ENCODE measurements at places on chromosomes 4 and X.

DNA sequence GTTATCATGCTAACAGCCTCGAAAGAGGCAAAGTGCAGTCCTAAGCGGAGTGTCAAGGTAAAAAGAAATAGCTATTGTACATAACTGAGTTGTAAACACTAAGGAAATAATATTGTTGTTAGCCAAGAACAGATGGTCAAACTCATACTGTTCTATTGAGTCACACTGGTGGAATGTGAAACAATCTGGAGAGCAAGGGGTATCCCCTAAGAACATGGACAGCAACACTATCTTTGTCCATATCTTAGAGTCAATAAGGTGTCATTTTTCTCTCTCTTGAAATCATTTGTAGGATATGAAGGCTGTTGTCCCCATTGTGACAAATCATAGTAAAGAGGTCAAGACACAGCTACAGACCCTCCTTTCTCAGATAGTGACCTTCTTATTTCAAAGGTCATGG, 4.5 kb upstream of the PDGFC start:
- peak; percentile 70 for DNase-seq

DNA sequence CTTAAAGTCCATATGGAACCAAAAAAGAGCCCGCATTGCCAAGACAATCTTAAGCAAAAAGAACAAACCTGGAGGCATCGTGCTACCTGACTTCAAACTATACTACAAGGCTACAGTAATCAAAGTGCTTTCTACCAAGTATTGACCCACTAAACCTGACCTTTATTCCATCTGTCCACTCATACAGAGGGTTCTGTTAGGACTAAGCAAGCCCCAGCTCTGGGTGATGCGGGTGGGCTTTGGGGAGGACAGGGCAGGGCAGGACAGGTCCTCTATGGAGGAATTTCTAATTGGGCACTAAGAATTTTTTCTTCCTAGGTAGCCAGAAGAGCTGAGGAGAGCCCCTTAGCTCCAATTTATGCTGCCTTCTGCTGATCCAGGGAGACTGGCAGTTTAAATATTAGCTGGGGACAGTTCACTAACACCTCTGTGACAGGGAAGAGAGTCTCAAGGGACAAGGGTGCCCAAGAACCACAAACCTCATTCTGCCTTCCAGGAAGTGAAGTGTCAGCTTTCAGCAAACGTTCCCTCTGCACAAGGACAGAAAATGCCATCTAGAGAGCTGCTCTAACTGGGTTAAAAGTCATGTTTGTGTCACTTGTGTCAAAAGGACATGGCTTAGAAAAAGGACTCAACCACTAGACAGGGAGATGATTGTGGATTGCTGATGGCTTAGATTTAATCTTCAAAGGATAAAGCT, 143.2 kb downstream of the KIT start:
- DNase-seq, result no peak

GRCh38 chr4:836750-837301, 10.9 kb upstream of the CPLX1 start:
- DNase-seq, result no peak

- DNase-seq, result no peak
These were observed 1067.5 kb downstream of the PCDH7 start for GRCh38 chr4:31787701-31788100.

GRCh38 chr4:23828020-23828715, 61.7 kb downstream of the PPARGC1A start:
- no peak for DNase-seq

- no peak for DNase-seq
These were observed 10.5 kb downstream of the PRKG2 start for GRCh38 chr4:81204571-81204970.

- DNase-seq, result no peak
These were observed 515.3 kb upstream of the ARX start for GRCh38 chrX:25531096-25531495.

- no peak for DNase-seq
These were observed 1.5 kb downstream of the USP51 start for GRCh38 chrX:55488006-55488592.

GRCh38 chrX:17828171-17828570, 32.9 kb downstream of the RAI2 start:
- no peak for DNase-seq

DNA sequence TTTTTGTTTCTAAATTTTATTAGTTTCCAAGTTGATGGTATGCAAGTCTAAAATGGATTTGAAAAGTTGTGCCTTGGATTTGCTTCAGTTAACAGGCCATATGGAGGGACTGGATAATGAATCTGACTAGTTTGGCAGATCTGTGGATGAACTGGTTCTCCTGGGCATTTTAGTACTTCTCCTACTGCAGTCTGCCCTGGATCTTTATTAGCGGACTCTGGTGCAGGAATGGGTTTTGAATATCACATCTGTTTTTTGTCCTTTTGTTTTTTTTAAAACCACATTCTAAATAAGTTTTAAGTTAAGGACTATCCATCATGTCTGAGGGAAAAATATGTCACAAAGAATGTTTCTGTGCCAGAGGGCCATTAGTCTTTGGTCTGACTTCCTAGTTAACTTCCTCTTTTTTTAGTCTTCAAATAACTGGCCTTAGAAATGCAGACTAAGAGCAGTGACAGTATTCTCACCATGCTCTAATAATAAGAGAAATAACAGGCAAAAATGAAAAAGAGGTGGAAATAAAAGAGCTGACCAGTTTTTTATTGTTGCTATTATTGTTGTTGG, 13.9 kb upstream of the DCK start:
- no peak for DNase-seq

DNA sequence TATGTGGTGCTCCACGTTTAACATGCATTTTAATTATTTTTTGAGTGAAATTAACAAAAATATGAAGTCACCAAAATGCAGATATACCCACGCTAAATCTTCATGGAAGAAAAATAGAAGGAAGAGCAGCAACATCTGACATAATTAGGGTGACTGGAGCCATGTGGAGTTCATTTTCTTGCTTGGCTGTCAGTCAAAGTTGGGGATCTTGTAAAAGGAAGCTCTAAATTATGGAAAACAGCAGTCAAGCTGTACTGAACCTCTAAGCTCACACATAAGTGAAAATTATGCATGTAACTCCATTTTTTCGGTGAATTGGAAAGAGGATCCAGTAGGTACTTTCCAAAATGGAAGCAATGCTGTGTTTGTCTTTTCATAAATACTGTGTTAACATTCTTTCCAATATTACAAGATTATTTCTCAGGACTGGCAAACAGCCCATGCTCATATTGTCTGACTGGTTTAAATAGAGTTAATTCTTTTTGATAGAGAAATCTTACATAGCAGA, 9.7 kb upstream of the PDGFC start:
- no peak for DNase-seq

GRCh38 chr4:21514022-21514694, 434.4 kb downstream of the KCNIP4 start:
- DNase-seq, result no peak

DNA sequence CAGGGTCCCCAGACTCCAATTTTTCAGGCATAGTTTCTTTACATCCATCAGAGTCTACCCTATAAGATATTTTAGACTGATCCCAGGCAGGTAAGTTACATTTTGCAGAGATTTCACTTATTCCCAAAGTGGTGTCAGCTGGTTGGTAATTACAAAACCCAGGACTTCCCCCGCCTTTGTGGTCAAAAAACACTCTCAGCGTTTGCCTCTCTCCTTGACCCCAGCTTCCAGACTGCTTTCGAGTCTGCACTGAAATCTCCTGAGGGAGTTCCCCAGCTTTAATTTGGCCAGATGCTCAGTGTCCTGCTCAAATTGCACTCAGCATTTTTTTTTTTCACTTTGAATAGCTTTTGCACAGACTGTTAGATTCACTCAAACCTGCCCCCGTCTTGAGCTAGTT, 11.2 kb upstream of the AMOT start:
- peak; percentile 35 for DNase-seq

- no peak for DNase-seq
These were observed 882.0 kb upstream of the INTU start for GRCh38 chr4:126750723-126751122.

DNA sequence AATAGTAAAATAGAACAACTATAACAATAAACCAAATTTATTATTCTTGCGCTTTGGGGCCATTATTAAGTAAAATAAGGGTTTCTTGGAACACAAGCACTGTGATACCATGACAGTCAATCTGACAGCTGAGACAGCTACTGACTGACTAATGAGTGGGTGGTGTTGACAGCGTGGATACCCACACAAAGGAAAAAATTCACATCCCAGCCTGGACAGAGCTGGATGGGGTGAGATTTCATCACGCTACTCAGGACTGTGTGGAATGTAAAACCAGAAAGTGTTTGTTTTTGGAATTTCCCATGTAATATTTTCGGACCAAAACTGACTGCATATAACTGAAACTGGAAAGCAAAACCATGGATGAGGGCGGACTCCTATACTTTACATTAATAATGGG, 48.8 kb downstream of the IGFBP7 start:
- DNase-seq, result no peak

DNA sequence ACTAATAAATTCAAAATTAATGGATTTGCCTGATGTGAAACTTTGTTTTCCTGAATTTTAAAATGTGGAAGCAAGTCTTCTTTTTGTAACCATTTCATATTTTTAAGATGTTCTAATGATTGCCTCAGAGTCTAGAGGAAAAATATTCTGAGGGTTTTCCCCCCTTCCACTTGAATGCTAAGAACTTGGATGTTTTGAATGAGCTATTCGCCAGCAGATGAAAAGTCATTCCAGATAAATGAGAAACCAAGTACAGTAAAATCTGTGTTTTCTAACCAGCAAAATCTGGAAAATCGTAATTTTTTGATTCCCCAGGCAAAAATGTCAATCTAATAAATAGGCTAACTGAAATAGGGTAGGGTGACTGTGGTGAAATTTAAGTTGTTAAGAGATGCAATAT, 45.6 kb downstream of the SLIT2 start:
- DNase-seq, result no peak

GRCh38 chr4:73019462-73020047, 50.0 kb downstream of the COX18 start:
- DNase-seq, result no peak

- DNase-seq, result no peak
These were observed 16.4 kb downstream of the LSM6 start for GRCh38 chr4:146191766-146192458.

DNA sequence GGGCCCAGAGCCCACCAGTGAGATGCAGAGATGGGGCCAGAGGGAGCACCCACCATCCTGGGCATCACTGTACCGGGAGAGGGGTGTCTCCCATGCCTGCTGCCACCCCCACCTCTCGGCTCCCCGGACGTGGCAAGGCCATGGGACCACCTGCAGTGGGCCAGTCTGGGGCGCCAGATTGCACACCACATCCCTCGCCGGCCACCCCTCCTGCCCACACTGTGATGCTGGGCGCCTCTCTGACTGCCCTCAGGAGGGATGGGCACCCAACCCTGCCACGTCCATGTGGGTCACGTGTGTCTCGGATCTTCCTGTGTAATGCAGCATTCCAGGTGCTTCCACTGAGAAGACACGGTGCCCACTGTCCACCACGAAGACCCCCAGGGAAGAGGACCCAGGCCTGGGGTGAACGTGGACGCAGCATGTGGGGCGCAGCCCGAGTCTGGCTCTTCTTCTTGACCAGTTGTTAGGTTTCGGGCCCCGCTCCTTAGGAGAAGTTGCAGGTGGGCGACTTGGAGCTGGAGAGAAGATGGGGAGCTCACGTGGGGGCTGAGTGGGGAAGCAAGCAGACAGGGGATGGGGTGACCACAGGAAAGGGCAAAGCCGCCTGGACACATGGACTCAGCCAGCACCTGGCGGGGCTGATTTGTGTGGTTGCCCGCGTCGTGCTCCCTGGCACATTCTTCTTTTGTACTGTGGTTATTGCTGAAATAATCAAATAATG, 47.7 kb downstream of the ZFYVE28 start:
- no peak for DNase-seq

GRCh38 chr4:4872314-4872903, 12.9 kb downstream of the MSX1 start:
- DNase-seq, result no peak

GRCh38 chr4:12956026-12956425, 528.1 kb downstream of the RAB28 start:
- DNase-seq, result no peak

GRCh38 chrX:44974451-44974850, 101.5 kb downstream of the KDM6A start:
- DNase-seq, result peak; percentile 32

DNA sequence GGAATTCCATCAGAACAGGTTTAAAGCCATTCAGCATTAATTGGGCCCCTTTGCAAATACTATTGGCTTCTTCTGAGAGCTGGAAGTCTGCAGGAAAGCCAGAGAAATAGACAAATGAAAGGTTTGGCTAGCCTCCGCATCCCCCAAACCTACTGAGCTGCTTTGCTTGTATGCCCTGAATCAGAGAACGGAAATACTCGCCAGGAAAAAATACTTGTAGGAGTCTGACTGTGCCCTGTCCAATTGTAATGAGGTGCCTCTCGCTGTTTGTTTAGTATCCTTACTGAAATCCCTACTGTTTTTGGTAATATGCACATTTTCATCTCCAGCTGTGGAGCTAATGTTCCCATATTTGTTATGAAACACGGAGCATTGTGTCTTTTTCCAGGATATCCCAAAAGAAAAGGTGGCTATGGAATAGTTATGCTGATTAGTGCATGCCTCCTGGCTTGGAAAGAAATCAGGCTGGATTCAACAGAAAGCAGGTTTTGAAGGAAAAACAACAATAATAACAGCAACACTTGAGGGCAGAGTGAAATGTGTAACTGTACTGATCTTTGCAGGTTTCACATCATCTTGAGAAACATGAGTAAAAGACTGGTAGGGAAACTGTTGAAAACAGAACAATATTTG, 50.7 kb upstream of the NLGN4X start:
- DNase-seq, result no peak

GRCh38 chrX:29012867-29013266, 425.6 kb downstream of the IL1RAPL1 start:
- DNase-seq, result no peak

DNA sequence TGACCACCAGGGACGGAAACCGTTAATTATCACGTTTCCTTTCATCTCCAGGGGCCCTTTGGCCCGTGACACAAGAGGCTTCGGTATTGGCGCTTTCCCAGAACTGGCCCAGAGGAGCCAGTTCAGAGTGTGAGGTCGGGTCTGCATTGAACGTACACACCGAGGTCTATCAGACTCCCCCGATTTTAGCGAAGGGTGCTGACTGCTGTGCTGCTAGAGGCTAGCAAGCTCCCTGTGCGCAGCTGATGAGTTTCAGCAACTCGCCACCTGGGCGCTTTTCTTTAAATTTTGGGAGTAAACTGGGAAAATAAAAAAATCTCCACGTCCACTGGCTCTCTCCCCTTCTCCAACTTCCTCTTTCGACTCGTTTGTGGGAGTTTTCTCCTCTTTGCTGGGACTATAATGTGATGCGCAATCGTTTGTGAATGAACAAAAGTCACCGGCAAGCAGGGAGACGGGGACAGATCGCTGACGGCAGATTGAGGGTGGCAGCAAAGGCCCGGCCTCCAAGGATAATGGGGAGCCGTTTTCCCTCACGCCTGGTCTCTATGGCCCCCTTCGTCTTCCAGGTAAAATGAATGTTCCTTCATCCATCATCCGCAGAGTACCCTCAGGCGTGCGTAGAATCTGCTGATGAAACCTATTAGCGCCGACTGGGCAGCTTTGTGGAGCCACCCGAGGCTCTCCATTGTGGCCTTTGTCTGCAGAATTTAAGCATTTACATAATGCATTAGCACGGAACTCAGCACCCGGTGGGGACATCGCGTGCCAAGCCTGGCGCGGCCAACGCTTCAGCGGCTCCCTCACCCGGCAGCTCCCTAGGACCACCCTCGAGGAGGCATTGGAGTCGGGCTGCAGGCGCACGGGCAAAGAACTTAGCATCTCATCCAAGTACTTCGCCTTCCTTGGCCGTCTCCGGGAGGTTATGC, 1.6 kb upstream of the LRAT start:
- DNase-seq, result no peak

GRCh38 chr4:8185930-8186329, 13.2 kb upstream of the SH3TC1 start:
- DNase-seq, result no peak

Measured in foreskin keratinocyte (primary cell).